ENCODE measurements at places on chromosomes 4 and X.

GRCh38 chr4:181536196-181536746 lies 706.9 kb upstream of the TENM3 start:
- DNase-seq = no peak

DNA sequence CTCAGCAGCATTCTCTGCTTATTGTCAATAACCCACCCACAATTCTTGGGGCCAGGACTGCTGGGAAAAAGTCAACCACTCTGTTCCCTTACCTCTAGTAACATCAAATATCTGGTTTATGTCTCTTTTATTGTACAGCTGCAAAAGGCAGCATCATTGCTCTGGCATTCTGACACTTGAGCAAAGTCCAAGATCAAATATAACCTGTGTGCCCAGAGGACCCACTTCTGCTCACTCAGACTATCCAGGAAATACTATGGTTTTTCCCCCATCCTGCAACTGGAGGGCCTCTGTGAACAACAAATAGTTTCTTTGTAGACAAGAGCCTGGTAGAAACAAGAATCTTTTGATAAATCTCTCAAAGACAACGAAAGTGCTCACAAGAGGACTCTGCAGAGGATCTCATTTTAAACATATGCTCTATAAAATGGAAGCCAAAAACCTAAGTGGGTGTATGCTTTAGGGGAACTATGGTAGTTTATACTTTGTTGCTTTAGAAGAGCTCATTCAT lies 154.7 kb downstream of the RAB28 start:
- no peak for DNase-seq

- no peak for DNase-seq
Measured at GRCh38 chr4:69748173-69748572, 12.2 kb downstream of the SULT1B1 start.

DNA sequence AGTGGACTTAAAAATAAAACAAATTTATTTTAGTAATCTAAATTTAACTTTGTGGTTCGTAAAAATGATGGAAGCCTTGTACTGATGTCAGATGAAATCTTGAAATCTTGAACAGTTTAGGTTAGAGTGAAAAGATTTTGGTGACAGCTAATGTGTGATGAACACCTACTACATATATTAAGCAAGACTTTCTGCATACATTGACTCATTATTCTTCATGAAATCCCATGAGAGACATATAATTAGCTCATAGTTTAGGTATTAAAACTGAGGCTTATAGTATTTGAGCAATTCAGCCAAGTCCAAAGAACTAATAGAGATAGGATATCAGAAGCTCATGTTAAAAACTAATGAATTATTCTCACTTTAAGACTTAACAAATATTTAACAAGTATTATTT lies 66.9 kb upstream of the PCDH7 start:
- no peak for DNase-seq

- DNase-seq = no peak
Measured at GRCh38 chrX:123181233-123181914, 2.7 kb upstream of the GRIA3 start.

All from stimulated activated naive CD4-positive, alpha-beta T cell treated with Interleukin-2 at 50 U/mL for 16 hours (primary cell).